Endothelial cell (in vitro differentiated cells): ENCODE measurements at places on chromosomes 16 and 17. TPM values are rescaled to one million over a fixed set of nuclear protein-coding genes. Genes with fewer than 3 reads are reported as not detected.
A peak's percentile ranks its signal among the peaks of the same experiment; 100 is the strongest.

ENPP7 gene
- total RNA-seq, result not detected

NUPR1 gene
- not detected for total RNA-seq

SLFN14 gene
- total RNA-seq, result 0.95 TPM

B3GNT9 gene
- total RNA-seq, result 1.5 TPM

ANKRD40CL gene
- not detected for total RNA-seq

PRKCB gene
- total RNA-seq, result 28.7 TPM

C17orf50 gene
- total RNA-seq, result 0.90 TPM

GLIS2 gene
- total RNA-seq, result 1.6 TPM

CCL4 gene
- total RNA-seq, result not detected

GJD3 gene
- total RNA-seq, result 1.1 TPM

EVPL gene
- total RNA-seq, result not detected

MYH8 gene
- total RNA-seq, result not detected

SIRT7 gene
- 14.4 TPM for total RNA-seq

DNA sequence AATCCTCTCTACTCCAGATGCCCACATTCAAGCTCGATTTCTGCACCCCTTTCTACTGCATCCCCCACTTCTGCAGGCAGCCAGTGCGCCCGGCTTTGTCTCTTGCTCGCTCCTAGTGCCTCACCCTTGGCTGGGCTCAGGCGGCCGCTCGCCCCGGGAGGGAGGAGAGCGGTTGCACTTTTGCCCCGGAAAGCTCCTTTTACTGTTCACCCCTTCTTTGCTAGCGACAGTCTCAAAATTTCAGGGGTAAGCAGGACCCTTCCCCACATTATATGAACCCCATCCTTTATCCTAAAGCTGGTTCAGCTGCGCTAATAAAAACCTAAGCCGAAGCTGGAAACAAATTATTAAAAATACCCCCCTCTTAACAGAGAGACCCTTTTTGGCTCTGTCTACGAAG, 1.0 kb downstream of the HOXB5 start:
- no peak overlapping the region for H3K27ac ChIP-seq
- peaks cover 45% of the 10 kb centered on the region for H3K27me3 ChIP-seq
- no peak for DNase-seq
- no peaks in the 10 kb centered on the region for H3K36me3 ChIP-seq
- no peak overlapping the region for H3K4me3 ChIP-seq
- H3K4me1 ChIP-seq, result peaks cover 61% of the 10 kb centered on the region

DNA sequence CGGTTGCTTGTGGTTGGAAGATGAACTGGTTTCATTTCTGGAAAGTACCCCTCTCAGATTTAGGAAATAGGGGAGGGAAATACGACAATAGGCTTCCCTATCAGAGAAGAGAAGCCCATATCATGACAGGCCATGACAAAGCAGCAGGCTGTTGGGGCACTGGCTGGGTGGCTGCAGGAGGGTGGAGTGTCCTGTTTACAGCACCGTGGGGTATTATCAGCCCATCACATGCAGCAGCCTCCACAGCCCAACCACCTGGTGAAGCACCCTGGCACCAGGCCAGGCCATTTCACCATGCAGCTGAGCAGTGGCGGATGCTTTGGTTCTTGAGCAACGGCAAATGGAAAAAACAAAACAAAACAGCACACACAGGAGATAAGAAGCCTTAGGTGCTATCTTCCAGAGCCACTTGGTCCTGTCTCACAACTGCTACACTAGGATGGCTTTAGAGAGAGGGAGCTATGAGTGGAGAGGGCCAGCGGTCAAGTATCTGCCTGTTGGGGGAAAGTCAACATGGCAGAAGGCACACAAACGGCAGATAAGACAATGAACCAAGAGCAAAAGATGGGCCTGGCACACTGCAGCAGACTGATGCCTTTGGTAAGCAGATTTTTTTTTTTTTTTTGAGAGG, 24.2 kb downstream of the FAM117A start:
- no peak overlapping the region for H3K4me3 ChIP-seq
- peaks cover 1% of the 10 kb centered on the region for H3K27me3 ChIP-seq
- H3K27ac ChIP-seq, result no peak overlapping the region
- no peak for DNase-seq

DNA sequence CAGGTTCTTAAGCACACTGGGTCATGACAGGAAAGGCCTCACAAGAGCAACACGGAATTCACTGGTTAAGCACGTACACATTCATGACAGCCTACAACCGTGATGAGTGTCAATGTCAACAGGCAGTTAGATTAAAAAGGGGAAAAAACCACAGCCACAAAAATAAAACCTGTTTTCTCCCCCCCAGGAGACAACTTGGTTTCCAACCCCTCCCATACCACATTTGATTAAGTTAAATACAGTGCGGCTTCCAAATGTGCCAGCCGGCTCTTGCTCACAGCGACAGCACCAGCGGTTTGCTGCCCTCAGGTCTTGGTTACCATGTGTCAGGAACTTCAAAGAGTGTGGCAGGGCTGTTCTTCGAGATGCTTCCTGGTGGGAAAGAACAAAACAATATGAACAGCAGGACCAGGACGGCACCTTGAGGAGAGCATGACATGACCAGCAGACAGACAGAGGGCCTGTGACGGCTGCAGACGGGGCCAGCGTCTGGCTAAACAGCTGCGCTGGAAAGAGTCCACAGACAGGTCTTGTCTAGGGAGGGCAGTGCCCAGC, 193.6 kb downstream of the PARN start:
- H3K4me1 ChIP-seq, result peaks cover 22% of the 10 kb centered on the region
- no peak for DNase-seq
- H3K36me3 ChIP-seq, result peaks cover 12% of the 10 kb centered on the region
- no peak overlapping the region for H3K4me3 ChIP-seq
- H3K27me3 ChIP-seq, result peaks cover 9% of the 10 kb centered on the region

DNA sequence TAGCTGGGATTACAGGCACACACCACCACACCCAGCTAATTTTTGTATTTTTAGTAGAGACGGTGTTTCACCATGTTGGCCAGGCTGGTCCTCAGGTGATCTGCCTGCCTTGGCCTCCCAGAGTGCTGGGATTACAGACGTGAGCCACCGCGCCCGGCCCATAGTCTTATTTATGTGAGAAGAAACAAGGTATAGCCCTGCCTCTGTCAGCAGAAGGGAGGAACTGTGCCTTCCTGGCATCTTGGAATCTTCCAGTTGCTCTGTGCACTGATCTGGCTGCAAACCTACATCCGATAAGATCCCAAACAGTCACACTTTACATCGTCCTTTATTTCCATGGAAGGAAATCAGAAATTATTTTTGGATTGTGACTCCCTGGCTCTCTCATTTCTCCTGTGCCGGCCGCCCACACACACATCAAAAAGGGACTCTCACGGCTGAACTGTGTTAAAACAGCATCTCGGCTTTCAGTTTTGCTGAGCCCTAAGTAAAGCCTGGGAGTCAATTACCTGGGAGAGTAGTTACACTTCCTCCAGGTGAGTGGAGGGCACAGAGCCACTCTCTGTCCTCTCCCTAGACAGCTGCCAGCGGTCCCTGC, 23.3 kb downstream of the WIPI1 start:
- DNase-seq, result no peak
- peaks cover 30% of the 10 kb centered on the region for H3K4me1 ChIP-seq
- peak overlapping the region; percentile 36 for H3K27ac ChIP-seq
- H3K27me3 ChIP-seq, result peaks cover 5% of the 10 kb centered on the region
- H3K4me3 ChIP-seq, result no peak overlapping the region

- no peak overlapping the region for H3K27ac ChIP-seq
- peaks cover 6% of the 10 kb centered on the region for H3K27me3 ChIP-seq
- DNase-seq, result no peak
Measured at GRCh38 chr17:68679882-68680281, 78.7 kb upstream of the FAM20A start.

DNA sequence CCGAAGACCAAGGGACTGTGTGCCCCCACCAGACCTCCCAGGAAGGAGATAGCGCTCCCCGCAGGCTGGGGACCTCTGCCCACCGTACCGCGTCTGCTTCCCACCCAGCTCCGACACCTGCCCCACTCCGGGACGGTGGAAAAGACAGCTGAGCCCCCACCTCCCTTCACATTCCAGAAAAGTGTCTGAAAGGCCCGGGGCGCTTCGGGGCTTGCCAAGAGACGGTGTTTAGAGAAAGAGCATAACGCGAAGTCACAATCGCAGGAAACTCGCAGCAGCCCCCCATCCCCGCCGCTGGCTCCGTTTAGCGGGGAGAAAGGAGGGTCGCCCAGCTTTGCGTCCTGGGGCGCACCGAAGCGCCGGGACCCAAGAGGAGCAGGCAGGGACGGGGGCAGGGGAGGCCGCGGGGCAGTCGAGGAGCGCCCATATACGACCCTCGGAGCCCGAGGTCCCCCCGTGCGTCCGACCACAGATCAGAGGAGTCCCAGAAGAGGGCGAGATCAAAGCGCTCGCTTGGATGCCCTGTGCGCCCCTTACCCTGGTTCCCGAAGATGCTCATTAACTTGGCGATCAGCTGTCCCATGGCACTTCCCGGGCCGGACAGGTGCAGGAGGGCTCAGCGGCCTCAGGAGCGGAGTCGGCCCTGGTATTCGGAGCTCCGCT, 652 bp downstream of the ARL5C start:
- H3K4me3 ChIP-seq, result peak overlapping the region; percentile 93
- H3K27me3 ChIP-seq, result peaks cover 7% of the 10 kb centered on the region
- DNase-seq, result peak; percentile 22
- peaks cover 3% of the 10 kb centered on the region for H3K36me3 ChIP-seq

- no peaks in the 10 kb centered on the region for H3K4me1 ChIP-seq
- H3K36me3 ChIP-seq, result no peaks in the 10 kb centered on the region
- H3K27me3 ChIP-seq, result no peaks in the 10 kb centered on the region
- peak; percentile 5 for DNase-seq
- no peak overlapping the region for H3K4me3 ChIP-seq
- no peak overlapping the region for H3K27ac ChIP-seq
Measured at GRCh38 chr17:51487947-51488346, 227.6 kb downstream of the UTP18 start.

DNA sequence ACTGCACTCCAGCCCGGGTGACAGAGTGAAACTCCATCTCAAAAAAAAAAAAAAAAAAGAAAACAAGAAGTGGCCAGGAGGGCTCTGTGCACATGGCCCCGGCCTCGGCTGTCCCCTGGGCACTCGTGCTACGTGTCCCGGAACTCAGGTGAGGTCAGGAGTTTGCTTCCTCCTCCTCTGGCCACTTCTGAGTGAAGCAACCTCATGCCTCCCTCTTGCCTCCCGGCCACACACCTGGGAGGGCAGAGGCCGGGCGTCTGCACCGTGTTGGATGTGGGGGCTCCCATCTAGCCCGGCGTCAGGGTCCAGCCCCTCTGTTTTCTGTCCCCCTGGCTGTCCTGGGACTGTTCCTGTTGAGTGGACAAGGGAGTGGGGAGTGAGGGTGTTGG, 22.2 kb downstream of the ASPSCR1 start:
- H3K4me1 ChIP-seq, result peaks cover 6% of the 10 kb centered on the region
- H3K27me3 ChIP-seq, result no peaks in the 10 kb centered on the region
- DNase-seq, result no peak
- no peak overlapping the region for H3K4me3 ChIP-seq

DNA sequence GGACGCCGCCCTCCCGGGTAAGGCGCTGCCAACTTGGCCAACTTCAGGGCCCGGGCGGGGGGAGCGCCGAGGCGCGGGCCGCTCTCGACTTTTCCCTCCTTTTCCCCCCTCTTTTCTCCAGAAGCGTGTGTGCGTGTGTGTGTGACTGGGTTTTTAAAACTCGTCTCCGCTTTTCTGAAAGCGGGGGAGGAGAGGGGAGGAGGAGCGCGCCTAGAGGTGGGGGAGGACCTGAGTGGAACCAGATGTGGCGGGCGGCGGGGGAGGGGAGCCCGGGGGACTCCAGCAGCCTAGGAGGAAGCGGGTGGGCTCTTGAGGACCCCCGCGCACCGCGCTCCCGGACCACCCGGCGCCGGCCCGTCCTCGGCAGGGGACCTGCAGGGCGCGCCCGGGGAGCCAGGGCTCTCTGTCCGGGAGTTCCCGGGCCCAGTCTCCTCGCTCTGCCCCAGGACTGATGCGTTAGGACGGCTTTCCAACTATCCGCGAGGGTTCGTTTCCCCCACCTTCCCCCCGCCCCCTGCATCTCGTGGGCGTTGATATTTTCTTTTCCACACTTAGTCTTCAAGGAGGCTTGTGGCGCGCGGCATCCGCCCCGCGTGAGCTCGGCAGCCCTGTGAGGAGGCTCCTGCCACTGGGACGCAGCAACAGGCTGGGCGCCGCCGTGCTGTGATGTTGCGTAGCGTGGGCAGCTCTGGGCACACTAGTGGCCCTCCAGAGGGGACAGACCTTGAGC, 599 bp downstream of the MRC2 start:
- peaks cover 27% of the 10 kb centered on the region for H3K27me3 ChIP-seq
- peak overlapping the region; percentile 72 for H3K27ac ChIP-seq
- DNase-seq, result no peak
- peak overlapping the region; percentile 96 for H3K4me3 ChIP-seq
- peaks cover 48% of the 10 kb centered on the region for H3K4me1 ChIP-seq
- peaks cover 12% of the 10 kb centered on the region for H3K36me3 ChIP-seq

DNA sequence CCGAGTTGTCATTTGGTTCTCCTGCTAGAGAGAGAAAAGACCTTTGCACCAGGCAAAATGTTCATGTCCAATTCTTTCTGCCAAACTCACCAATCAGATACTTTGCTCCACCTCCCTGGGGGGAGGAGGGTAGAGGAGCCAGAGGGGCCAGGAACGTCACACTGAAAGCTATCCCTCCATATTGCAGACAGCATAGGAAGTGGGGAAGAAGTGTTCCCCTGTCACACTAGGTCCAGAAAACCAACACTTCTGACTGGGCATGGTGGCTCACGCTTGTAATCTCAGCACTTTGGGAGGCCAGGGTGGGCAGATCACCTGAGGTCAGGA, 9.5 kb downstream of the HSD17B2 start:
- H3K4me3 ChIP-seq, result no peak overlapping the region
- H3K27me3 ChIP-seq, result no peaks in the 10 kb centered on the region
- no peak for DNase-seq
- no peaks in the 10 kb centered on the region for H3K36me3 ChIP-seq

DNA sequence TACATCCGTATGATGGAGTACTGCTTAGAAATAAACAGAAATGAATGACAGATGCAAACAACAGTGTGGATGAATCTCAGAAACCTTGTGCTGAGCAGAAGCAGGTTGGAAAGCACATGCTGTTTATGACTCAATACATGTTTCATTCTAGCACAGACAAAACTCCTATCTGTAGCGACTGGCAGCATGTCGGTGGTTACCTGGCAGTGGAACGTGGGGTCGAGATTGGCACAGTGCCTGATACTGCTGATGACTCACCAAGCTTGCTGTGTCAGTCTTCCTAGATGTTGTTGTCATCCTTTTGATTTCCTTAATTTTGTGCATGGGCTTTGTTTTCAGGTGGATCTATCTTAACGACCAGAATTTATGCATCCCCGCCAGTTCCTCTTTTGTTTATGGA, 62.1 kb downstream of the GAN start:
- H3K27me3 ChIP-seq, result no peaks in the 10 kb centered on the region
- no peak overlapping the region for H3K27ac ChIP-seq
- peaks cover 18% of the 10 kb centered on the region for H3K4me1 ChIP-seq
- DNase-seq, result no peak
- peaks cover 13% of the 10 kb centered on the region for H3K36me3 ChIP-seq

- no peaks in the 10 kb centered on the region for H3K36me3 ChIP-seq
- H3K27me3 ChIP-seq, result peaks cover 3% of the 10 kb centered on the region
- H3K4me3 ChIP-seq, result no peak overlapping the region
- no peaks in the 10 kb centered on the region for H3K4me1 ChIP-seq
- DNase-seq, result no peak
Measured at GRCh38 chr17:52027081-52027480, 131.4 kb downstream of the CA10 start.

GRCh38 chr17:31068291-31068690, 26.5 kb upstream of the NF1 start:
- no peak overlapping the region for H3K4me3 ChIP-seq
- peak; percentile 60 for DNase-seq
- H3K27me3 ChIP-seq, result peaks cover 2% of the 10 kb centered on the region
- no peak overlapping the region for H3K27ac ChIP-seq
- no peaks in the 10 kb centered on the region for H3K36me3 ChIP-seq
- no peaks in the 10 kb centered on the region for H3K4me1 ChIP-seq
